ENCODE measurements at places on chromosomes 5 and 9.

DNA sequence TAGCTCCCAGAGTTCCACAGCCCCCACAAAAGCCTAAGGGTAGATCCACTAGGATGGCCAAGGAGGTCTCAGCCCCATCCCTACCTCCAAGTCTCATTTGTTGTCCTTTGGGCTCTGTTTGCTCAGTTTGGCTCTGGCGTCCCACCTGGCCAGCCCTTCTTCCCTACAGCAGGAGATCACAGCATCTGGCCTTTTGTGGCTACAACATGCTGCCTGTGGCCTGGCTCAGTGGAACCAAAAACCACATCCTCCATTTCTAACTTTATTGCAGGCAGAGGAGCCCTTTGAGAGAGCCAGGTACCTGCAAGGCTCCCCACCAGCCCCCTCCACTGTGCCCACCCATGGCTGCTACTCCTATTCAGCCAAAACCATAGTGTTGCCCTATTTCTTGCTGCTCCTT lies 11.4 kb downstream of the JADE2 start:
- DNase-seq, result peak; percentile 27

DNA sequence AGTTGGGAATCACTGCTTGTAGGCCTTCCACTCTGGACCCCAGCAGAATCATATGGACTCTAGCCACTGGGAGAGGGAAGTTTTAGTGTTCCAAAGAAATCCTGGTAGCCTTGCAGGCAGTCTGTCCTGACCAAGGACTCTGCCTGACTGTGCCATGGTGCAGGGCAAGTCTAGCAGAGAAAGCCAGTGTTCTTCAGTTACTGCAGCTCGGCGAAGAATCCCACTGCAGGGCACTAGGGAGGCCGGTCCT lies 20.3 kb upstream of the MATR3 start:
- no peak for DNase-seq

DNA sequence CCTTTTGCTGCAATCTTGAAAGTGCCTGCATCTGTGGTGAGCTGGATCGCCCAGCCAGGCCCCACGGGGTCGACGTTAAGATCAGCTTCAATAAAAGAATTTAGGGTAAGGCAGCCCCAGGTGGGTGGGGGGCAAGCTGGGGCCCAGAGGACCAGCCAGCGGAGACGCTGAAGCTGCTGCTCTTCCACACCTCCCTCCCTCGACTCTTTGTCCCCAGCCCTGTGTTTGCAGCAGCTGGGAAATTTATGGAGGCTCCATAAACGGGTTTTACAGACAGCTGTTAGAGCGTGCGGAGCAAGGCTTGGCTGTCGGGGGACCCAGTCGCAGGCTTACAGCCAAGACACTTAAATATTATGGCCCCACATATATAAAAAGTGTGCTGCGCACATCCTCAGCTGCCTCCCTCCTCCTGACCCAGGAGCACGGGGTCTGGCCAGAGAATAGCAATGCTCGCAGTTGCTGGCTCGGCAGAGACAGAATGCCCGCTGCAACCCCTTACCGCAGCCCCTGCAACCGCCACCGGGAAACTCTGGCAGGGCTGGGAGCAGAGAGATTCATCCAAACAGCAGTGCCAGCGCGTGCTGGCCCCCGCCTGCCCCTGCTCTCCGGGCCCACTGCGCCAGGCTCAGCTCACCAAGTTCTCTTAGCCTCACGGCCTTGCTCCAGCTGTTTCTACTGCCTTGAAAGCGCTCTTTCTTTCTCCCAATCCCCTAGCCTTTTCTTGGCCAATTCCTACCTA lies 28.4 kb upstream of the MVB12B start:
- DNase-seq, result no peak

DNA sequence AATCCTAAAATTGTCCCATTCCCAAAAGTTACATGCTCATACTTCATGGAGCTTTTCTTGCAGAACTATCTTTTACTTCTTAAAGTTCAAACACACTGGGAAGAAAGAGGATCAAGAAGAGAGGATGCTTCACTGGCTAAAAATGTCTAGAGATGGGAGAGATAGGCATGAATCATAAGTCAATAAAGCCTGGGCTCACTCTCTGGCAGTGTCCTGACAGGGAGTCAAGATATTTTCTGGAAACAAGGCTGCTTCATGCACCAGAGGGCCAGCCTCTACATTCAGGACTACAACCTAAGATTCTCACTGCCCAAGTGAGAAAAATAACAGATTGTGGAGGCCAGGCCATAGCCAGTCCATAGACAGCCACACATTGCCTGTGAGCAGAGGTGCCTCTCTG lies 1358.4 kb downstream of the EFNA5 start:
- DNase-seq, result no peak

DNA sequence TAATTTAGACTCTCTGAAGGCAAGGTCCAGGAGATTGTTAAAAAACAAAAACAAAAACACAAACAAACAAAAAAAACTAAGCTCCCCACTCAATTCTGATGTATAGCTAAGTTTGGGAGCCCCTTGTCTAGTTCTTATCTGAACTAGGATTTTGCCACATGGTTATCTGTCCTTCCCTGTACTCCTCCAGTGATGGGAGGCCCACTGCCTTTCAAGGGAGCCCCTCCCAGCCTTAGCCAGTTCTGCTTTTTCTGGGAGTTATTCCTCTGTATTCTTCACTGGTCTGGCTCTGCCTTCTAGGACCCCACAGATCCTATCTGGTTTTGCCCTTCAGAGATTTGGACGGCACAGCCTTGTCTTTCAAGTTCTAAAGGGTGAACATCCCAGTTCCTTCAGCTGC lies 2.1 kb upstream of the ALDH1B1 start:
- DNase-seq, result no peak

DNA sequence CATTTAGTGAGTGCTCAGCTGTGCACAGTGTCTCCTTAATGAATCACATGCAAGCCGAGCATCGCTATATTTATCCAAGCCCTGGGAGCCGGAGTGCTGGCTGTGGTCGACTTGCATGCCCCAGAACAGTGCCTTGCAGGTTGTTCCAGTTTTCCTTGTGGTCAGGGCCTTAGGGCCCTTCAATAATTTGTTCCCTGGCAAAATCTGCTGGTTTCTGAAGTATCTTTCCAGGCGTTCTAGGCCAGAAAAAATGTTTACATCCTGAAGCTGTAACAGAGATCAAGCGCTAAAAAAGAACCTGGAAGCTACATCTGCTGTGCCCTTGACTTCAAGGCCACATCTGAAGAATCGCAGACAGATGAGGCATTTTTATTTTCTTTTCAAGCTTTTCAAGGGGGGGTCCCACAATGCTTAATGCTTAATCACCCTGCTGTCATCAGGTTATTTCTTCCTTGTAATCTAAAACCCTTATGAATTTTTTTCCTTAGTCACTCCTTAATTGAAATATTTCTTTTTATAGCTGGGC lies 105.8 kb downstream of the DOCK2 start:
- no peak for DNase-seq

GRCh38 chr5:126133424-126133823 lies 289.8 kb upstream of the GRAMD2B start:
- no peak for DNase-seq

DNA sequence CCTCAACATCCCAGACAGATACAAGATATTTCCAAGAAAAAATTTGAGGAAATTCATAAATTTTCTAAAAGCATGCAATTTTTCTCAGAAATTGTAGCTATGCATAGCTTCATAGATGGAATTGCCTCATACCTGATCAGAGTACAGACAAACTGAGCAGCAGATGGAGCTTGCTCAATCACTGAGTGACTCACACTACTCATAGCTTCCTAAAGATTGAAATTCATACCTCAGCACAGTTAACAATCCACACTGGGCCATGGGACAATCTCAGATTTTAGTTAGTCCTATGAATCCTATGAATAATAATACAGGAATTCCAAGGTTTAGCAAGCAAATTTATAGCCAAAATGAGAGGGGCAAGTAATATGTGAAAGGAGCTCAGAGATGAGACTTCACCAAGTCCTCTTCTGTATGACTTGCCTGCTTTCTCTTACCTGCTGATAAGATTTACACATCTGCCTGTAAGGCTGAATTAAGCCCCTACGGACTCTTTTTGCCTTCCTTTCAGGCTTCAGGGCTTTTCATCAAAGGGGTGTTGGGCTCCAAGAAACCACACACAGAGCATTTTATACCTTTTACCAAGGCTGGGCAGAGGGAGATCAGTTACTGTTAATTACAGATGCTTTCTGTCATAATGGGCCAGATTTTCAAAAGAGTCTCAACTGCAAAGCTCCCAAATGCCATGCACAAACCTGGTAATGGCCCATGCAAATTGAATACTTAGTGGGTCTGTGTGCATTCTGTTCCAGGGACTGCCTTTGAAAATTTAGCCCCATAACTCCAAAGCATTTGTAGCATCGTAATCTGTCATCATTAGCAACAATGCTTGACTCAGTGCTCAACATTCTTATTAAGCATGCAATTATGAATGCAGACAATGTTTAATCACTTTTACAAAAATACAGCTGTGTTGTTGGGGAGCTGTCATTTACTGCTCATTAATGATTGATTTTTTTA lies 439.3 kb downstream of the DTWD2 start:
- no peak for DNase-seq

GRCh38 chr5:8050616-8051175 lies 181.7 kb downstream of the MTRR start:
- DNase-seq, result no peak

GRCh38 chr9:88530051-88530450 lies 4.9 kb upstream of the NXNL2 start:
- DNase-seq, result no peak

DNA sequence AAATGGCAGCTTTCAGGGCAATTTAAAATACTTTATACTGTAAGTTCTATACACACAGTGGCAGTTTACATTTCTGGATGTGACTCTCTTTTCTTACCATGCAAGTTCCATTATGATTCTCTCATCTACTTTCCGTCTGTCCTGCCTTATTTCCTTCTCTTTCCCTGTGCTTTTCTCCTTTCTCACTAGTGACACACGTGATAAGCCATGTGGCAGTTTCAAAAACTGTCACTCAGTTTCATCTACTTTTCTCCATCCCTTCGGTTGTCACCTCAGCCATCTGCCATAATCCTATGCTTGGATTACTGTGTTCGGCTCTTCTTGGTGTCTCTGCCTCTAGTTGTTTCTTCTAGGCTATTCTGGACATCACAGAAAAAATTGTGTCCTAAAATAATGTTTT lies 46.8 kb upstream of the ATG10 start:
- DNase-seq, result no peak

DNA sequence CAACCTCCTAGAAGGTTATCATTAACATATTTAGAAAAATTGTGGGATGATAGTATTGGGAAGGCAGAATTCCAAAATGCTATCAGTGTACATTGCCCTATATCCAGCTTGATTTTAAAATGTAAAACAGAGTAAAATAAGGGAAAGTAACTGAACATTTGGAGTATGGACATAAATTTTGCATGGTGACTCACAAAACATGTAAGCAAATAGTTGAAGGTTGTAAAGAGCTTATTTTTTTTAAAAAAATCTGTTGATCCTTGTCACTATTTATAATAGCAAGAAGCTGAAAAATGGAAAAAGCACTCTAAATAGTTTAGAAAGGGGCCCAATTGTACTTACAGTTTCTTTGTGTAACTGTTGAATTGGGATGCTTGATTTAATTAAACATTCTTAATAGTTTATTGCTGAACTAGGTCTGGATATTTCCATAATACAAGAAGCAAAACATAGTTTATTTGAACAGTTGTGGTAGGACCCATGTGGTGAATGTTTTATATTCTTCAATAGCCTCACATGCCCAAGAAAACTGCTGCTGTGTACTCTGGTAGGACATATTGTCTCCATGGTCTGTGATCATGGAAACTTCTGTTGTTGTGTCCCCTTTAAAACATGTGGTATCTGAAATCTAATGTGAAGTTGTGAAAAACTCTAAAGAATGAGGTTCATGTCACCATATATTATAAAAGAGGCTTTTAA lies 82.4 kb downstream of the NNT start:
- DNase-seq, result no peak

DNA sequence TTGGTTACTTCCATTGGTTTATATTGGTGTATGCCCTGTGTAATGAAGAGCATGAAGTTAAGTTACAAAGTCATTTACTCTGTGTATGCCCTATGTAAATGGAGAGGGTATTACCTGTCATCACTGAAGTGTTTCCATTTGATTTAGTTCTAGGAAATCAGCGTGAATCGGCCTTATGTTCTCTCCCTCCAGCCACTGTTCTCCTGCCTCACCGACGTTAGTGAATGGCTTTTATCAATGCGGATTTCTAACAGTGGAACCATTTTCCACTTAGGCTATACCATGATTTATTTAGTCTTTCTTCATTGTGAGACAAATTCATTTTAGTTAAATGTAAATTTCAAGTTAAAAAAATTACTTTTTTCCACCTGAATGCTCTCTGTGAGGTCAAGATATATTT lies 327.0 kb upstream of the ADCY2 start:
- DNase-seq, result no peak

DNA sequence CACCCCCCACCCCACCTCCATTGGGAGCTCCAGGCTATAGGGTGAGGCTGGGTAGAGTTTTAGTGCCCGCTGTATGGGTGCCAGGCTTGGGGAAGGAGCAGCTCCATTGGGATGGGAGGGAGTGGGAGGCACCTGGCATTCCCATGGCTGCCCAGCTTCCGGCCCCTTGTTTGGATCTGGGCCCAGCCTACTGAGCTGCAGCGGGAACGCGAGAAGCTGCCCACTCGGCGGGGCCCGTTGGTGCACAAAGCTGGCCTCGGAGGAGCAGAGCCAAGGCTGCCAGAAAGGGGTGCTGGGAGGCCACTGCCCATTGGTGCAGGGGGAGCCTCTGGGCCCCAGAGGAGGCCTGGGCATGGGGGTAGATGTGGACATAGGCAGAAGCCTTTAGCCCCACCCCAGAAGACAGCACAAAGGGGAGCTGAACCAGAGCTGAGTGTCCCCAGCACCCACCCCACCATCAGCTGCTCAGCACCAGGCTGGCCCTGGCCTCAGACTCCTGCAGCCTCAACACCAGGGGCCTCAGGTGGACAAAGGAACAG lies 4.4 kb downstream of the LCN9 start:
- DNase-seq, result no peak

GRCh38 chr5:8355981-8356380 lies 487.0 kb downstream of the MTRR start:
- DNase-seq, result no peak

GRCh38 chr9:34185778-34186551 lies 7.1 kb downstream of the UBAP1 start:
- DNase-seq, result no peak

DNA sequence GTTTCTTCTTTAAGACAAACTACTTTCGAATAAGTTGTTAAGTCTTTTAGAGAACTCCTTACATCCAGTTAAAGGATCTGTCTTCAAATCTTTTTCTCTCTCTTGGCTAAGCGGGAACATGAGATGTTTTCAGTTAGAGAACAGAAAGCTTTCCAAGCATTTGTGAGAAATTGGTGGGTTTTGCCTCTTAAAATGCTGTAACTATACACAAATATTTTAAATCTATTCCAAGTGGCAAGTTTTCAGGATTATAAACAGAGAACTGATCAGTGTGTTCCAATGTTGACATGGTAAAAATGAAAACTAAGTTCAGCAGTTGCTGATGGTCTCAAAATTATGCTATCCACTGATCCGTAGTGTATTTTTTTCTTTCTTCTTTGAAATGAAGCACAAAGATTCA lies 100.4 kb downstream of the EBF1 start:
- DNase-seq, result no peak

Measured in CD4-positive, CD25-positive, alpha-beta regulatory T cell (primary cell).